ENCODE measurements at places on chromosomes 11 and 22. TPM values are rescaled to one million over a fixed set of nuclear protein-coding genes. Genes with fewer than 3 reads are reported as not detected.

- DNase-seq = no peak
These were observed 229.3 kb downstream of the CASP12 start for GRCh38 chr11:104668797-104669463.

DNA sequence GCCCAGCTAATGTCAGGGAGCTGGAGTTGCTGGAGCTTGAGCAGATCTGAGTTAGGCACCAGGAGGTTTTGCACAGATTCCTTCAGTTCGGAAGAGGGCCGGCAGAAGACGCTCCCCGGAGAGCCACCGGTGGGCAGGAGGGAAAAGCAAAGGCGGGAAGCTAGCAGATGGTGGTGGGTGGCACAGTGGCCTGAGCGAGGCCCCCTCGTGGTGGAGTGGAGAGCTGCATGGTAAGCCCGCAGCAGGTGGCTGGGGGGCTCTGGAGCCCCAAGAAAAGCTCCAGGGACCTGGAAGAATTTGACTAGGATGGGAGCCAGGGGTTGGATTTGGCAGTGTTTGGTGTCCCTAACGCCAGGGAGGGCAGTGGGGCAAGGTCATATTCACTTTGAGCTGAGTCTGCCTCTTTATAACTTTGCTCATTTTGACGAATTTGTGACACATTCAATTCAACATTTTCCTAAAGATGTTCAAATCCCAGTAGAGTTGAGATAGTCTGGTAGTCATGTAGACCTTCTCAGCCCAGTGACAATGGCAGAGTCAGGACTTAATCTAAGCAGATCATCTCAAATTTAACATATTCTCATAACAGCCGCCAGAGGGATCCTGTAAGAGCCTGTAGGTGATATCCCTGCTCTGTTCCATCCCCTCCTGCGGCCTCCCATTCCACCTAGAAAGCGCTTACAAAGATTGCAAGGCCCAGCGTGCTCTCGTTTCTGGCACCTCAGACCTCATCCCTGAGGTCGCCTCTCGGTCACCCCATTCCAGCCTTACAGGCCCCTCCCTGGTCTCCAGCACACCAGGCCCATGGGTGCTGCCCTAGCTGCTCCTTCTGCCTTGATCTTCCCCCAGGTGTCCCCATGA lies 57.9 kb downstream of the TRIM29 start:
- no peak for DNase-seq

- no peak for DNase-seq
These were observed 22.0 kb upstream of the MS4A6A start for GRCh38 chr11:60204922-60205321.

- no peak for DNase-seq
These were observed 10.9 kb upstream of the NAALADL1 start for GRCh38 chr11:65069217-65069616.

DNA sequence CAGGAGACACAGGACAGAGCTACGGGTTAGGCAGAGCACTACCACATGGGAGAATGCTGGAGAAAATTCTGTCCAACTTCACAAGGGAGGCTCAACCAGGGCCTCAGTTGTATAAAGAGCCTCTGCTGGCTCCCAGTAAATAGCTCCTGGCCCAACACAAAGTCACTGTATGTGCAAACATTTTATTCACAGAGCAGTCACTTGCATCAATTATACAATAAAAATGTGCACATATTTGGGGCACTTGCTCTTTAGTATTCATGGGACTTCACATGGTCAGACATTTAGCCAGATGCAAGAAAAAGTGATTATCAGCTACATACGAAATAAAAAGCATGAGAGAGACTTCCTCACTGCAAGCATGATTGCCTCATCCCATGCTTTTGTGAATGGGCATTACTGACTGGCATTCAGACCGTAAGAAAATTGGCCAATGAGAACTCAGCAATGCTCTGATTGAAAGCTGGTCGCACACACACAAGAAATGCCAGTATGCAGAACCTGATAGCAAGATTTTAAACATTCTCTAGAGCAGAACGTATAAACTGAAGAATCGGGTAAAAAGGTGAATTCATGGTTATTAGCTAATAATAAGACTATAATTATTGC lies 39.4 kb downstream of the BLID start:
- no peak for DNase-seq

- DNase-seq = no peak
These were observed 13.2 kb downstream of the OOSP3 start for GRCh38 chr11:59891781-59892181.

GRCh38 chr11:5527716-5528115 lies 11.2 kb upstream of the UBQLNL start:
- no peak for DNase-seq

DNA sequence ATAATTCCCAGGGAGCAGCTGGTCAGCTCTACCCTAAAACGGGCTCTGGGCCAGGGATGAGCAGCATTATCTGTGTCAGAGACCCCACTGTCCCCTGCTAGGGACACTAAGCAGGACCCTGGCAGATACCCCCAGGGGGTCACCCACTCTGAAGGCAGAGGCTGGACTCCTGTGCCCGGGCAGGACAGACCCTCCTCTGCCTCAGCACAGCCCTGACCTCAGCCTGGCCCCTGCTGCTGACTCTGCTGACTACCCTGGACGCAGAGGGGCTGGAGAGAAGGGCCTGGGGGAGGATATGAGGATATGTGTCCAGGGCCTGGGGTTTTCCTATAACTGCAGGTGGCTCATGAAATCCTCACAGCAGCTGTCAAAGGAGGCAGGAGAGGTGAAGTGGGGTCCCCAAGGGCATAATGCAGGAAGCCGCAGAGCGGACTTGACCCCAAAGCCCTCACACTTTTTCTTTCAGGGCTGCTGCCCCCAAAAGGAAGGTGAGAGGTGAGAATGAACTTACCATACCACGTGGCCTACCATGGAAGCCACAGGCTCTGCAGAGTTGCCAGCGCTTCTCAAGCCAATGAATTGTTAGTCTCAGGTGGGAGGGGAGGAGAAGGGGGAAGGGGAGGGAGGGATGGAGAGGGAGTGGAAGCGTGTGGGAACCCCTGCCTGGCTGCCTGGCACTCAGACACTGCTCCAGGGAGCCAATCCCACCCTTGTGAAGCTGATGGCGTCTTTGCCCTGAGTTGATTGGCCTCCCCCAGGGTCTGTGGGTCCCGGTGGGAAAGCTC lies 76.7 kb upstream of the WNT11 start:
- DNase-seq = no peak

The OR51Q1 gene
- total RNA-seq = not detected

The BACE1-AS gene
- total RNA-seq = 7.7 TPM

The ASCC2 gene
- total RNA-seq = 33.8 TPM

The RPL3 gene
- total RNA-seq = 355 TPM

The TYR gene
- not detected for total RNA-seq

The SLC25A18 gene
- 2.1 TPM for total RNA-seq
